Eye (tissue), 1 donor: ENCODE measurements at places on chromosomes 6 and 20.

DNA sequence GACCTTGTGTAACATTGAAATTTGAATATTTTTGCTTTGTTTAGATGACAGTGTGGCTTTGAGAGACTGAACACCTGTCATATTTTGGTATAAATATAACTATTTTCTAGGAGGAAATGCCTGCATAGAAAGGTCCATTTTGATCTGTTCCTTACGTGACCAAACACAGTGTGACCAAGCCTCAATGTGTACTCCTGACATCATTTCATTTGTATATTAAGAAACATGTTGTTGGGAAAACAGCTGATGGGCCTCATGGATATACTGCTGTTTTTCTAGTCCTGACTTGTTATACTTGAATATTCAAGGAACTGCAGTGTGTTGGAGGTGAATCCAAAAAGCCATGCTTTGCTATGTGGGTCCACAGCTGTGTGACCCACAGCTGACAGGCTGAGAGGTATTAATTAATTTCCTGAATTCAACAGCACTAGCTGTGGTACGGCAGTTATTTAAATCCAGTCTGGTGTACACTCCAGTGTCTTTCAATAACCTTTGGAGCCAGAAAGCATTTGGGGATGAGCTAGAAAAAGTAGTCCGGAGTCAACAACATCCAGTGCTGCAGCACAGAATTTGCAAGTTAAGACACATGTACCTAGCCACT is 18.9 kb downstream of the NCOA7 start:
- no peak for DNase-seq

DNA sequence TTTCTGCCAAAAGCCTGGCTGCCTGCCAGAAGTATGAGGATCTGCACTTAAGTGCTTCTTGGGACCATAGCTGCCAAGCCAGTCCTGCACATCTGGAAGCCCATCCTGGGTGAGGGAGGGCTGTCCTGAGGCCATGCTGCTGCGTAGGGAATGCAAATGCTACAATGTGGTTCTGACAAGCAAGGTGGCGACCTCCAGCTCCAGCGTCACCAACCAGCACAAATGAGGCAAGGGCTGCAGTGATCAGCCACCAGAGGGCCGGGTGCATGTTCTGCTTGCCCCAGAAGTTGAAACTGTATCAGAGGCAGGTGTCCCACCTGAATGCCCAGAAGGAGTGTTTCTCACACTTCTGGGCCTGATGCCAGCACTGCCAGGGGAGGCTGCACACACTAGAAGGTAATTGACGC is 99.1 kb upstream of the KCNQ5 start:
- DNase-seq: peak; percentile 7

- no peak for DNase-seq
These were observed 139.6 kb upstream of the HCRTR2 start for GRCh38 chr6:55034752-55035151.

DNA sequence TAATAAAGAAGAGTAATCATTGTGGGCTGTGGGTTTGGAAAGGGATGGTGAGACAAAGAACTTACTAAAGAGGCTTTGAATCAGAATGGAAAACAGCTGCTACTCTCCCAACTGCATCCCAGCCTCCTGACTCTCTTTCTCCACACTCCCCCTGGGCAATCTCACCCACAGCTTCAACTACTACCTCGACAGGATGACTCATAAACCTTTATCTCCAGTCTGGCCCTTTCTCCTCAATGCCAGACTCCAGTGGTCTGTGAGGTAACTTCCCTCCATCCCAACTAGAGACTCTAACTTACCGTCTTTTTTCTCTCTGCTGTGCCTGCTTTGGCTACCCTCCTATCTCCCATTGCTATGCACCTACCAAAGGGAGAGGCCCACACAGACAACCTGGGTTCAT is 135.3 kb upstream of the RREB1 start:
- no peak for DNase-seq

DNA sequence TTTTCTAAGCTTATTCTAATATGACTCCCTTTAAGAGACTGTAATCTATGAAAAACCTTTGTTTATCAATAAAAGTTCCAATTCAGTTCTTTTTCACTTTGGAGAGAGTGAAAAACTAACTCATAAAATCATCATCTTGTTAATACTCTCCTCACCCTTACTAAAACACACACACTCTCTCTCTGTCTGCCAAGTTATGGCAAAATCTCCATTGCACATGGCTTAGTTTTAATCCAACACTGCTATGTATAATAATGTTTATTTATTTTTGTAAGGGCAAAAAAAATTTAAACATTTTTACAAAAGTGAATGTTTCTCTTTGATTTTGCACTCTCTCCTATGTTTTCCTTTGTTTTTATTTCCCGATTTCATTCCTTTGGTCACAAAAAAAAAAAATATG is 253.2 kb downstream of the BMP7 start:
- DNase-seq: peak; percentile 50

DNA sequence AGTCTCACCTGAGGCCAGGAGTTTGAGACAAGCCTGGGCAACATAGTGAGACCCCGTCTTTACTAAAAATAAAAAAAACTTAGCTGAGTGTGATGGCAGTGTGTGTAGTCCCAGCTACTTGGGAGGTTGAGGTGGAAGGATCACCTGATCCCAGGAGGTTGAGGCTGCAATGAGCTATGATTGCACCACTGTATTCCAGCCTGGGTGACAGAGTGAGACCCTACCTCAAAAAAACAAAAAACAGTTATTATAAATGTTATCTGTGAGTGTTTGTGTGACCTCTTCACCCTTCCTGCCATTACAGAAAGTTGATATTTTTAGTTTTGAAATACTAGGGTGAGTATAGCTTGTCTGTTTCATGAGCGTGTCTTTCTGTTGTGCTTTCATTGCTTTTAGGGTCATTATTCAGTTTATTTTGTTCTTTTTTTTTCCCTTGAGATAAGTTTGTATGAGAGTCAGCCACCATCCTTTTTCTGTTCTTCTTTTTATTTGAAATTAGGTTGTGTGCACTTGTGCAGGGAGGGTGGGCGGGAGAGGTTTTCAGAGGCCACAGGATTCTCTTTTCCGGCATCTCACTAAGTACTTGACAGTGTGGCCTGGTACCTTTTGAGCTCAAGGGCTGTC is 26.2 kb downstream of the CDYL start:
- no peak for DNase-seq

DNA sequence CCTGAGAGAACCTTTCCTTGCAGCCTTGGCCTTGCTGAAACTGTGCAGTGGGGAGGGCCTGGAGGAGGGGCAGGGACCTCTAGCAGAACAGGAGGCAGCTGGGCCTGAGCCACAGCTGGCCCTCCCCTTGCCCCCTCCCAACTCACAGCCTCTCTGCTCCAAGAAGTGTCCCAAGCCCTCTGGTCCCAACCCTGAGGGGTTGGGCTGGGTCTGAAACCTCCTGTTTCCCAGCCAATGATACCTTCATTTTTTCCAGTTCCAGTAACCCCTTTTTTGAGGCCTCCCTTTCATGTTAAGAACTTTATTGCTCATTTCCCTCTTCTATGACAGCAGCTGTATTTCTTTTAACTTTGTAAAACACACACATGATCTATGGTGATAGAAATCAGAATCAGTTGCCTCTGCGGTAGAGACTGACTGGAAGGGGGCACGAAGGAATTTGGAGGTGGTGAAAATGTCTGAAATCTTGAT is 17.9 kb upstream of the ARMC12 start:
- peak; percentile 61 for DNase-seq

DNA sequence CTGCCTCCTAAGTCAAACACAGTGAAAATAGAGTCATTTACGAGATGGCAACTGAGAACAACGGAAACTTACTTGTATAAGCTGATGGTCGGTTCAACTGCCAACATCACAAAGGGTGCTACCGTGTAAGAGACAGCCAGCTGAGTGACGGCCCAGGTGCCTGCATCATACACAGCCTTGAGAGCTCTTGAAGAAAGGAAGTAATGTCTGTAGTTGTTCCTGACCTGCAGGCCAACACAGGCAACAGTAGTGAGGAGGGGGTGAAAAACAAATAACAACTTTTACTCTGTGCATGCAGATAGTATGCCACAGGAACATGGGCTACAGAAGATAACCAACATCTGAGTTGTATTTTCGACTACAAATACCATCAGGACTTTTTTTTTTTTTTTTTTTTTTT is 102.7 kb downstream of the MBOAT1 start:
- no peak for DNase-seq

- DNase-seq: no peak
These were observed 213.2 kb upstream of the NT5E start for GRCh38 chr6:85236636-85237035.

- DNase-seq: no peak
These were observed 21.5 kb upstream of the TMEM30A start for GRCh38 chr6:75306064-75306463.

DNA sequence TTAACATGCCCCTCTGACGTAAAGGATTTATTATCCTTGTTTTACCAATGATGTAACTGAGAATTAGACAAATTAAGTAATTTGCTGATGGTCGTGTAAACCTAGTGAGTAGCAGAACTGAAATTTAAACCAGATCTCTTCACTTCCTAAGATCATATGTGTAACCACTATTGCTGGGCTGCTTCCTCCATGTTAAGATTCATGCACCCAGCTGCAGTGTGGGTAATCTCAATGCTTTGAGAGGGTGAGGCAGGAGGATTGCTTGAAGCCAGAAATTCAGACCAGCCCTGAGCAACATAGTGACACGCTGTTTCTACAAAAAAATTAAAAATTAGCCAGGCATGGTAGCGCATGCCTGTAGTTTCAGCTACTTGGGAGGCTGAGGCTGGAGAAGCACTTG is 97.9 kb downstream of the L3MBTL3 start:
- DNase-seq: no peak

- no peak for DNase-seq
These were observed 100.0 kb upstream of the CNR1 start for GRCh38 chr6:88266126-88266525.

DNA sequence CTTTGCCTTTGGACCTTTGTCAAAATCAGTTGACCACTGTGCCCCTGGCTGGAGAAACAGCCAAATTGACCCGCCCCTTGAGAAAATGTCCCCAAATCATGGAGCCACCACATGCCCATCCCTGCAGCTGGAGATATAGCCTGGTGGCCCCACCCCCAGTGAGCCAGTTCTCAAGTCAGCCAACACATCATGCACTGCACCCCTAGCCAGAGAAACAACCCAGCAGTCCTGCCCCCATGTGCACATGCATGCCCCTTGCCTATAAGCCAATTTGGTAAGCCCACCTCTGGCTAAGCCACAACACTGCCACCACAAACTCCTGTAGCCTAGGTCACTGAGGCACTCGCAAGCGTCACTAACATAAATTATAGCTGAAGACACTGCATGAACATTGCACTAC is 174.2 kb upstream of the ECI2 start:
- DNase-seq: no peak

- DNase-seq: no peak
These were observed 34.7 kb upstream of the ADGRF4 start for GRCh38 chr6:47663462-47664216.

DNA sequence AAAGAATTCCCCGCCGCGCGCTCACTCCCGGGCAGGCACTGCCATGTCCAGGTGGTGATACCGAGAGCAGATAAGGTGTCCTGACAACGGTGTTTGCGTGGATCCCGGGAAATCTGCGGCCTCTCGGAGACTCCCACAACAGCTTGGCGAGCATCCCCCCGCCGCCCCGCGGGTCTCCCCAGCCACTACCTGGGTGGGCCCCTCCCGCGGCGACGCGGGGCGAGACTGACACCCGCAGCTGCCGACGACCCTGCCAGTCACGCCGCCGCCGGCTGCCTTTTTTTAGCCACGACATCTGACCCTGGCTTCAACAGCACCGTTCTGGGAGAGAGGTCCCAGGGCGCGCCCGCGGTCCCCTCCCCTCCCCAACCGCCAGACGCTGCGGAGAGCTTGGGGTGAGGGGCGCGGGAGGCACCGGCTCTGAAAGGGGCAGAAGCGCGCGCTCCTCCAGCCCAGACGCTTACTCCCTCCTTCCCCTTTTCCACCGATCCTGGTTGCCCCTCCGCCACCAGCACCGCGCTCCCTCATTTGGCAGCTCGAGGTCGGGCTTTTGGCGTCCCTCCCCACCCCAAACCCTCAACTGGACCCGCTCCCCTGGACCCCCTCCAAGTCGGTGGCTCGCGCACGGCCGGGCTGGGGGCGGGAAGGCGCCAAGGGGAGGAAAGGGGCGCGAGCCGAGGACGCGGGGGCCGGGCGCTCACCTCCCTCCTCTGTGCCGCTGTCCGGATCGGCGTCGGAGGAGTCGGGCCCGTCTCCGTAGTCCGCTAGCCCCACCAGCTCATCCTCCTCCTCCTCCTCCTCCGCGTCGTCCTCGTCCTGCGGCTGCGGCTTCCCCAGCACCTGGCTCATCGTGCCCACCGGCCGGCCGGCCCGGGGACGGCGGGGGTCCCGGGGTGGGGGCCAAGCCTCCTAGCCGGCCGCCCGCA is 665 bp downstream of the RRAGD start:
- DNase-seq: peak; percentile 85

DNA sequence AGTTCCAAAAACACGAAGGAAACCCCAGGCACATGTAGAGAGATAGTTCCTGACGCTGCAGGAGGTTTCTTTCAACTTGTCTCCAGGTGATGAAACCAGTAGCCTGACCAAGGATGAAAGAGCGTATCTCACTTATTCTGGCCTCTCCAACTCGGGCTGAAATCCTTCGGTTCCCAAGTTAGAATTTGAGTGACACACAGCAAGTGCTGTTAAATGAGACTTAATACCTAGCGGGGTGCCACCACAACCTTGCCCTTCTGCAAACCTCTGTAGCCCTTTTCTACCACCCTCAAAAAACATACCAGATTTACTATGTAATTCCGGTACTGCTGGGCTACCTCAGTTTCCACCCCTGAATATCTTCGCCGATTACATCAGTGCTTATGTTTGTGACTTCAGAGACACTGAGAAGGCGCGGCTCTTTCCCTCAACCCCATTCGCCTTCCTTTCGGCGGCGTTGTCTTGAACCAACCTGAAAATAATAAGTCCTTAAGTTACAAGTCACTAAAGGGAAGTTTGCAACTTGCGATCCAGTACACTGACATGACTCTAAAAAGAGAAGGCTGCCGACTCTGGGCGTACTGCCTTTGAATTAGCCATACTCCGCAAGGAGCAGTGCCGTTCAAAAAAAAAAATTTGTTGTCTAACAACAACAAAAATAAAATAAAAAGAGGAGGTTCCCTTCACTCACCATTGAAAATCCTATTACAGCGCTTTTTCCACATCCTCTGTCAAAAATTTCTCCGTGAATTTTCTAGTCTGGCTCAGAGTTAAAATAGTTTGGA is 194.9 kb upstream of the ZNF184 start:
- no peak for DNase-seq

DNA sequence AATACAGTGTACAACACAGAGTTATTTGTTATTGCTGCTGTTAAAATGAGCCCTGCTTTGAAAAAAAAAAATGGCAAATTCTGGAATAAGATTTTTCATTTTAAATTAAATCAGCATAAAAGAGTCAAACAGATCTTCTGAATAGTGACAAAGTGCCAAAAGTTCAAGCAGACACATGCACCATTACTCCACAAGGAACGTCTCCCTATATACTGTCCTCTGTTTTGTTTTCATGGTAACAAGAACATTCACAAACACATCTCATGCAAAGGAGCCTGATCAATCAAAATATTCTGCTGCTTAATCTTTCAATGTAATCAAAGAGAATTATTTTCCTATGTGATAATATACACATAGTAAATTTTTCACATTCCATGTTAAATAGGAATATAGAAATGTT is 2.7 kb downstream of the HIVEP2 start:
- DNase-seq: no peak
